ENCODE measurements at places on chromosomes 2 and 18. TPM values are rescaled to one million over a fixed set of nuclear protein-coding genes. Genes with fewer than 3 reads are reported as not detected.
A peak's percentile ranks its signal among the peaks of the same experiment; 100 is the strongest.

DNA sequence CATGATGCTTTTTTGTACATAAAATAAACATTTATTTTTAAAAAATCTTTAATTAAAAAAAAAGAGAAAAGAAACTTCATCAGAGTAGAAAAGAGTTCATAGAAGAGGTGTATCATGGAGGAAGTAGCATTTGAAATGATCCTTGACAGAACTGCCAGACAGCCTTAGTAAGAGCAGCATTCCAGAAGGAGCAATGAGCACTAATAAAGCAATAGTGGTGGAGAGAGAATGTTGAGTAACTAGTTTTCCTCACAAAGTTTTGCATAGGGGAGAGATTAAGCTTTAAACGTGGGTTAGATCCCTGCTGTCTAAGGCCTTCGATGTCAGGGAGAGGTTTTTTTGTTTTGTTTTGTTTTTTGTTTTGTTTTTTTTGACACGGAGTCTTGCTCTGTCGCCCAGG lies 29.8 kb upstream of the METTL21A start:
- DNase-seq, result no peak
- H3K4me3 ChIP-seq, result no peak overlapping the region
- no peak overlapping the region for H3K27ac ChIP-seq
- H3K36me3 ChIP-seq, result no peaks in the 10 kb centered on the region

DNA sequence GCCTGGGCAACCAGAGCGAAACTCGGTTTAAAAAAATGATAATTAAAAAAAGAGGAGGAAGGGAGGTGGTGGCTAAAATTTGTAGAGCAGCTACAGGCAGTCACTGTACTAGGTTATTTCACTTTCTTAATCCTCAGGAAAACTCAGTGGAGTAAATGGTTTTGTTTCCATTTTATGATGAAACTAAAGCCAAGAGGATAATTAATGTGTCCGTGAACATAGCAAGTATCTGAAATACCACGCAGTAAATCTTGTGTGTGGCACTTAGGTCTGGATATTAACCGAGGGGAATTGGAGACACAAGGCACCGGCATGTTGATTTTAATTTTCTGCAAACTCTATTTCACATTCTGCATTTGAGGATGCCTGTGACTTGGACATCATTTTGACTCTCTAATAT lies 14.5 kb downstream of the SH3BP4 start:
- H3K36me3 ChIP-seq, result peaks cover 26% of the 10 kb centered on the region
- no peak overlapping the region for H3K27ac ChIP-seq
- H3K4me1 ChIP-seq, result peaks cover 66% of the 10 kb centered on the region
- no peak for DNase-seq
- H3K4me3 ChIP-seq, result no peak overlapping the region

GRCh38 chr18:74271635-74272034 lies 20.1 kb downstream of the CYB5A start:
- no peak overlapping the region for H3K27ac ChIP-seq
- no peaks in the 10 kb centered on the region for H3K4me1 ChIP-seq
- no peaks in the 10 kb centered on the region for H3K36me3 ChIP-seq
- DNase-seq, result no peak
- H3K27me3 ChIP-seq, result no peaks in the 10 kb centered on the region

DNA sequence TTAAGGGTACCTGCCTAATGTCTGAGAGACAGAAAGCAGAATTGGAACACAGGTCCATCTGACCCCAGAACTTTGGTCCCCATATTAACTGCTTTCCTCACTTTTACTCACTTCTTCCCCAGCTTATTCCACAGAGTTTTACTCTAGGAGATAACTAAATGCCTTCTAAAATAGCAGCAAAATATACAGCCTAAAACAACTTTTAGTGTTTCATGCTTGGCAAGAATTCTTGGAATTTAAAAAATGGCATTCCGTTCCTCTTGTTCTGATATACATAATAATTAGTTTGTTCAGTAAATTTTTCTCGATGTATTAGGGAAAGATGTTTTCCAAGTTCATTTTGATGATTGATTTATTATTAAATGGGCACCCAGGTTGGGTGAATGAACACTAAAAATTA lies 151.9 kb downstream of the FHOD3 start:
- no peak overlapping the region for H3K27ac ChIP-seq
- no peaks in the 10 kb centered on the region for H3K27me3 ChIP-seq
- DNase-seq, result no peak
- no peaks in the 10 kb centered on the region for H3K36me3 ChIP-seq

DNA sequence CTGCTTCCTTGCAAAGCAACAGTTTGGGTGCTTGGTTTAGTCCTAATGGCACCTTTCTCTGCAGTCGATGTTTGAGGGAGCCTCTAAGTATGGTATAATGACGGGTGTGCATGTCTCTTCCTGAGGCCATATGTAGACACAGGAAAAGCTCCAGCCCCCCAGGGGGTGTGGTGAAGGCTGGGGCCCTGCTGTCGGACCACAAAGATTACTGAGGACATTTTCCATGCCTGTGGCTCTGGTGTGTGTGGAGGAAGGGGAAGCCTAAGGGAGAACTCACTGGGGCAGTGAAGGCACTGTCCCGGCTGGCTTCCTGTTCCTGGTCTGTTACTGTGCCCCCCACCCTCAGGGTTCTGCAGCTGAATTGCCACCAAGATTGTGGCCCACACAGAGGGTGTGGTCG lies 187.1 kb downstream of the FHOD3 start:
- H3K4me3 ChIP-seq, result no peak overlapping the region
- H3K36me3 ChIP-seq, result no peaks in the 10 kb centered on the region
- no peak for DNase-seq
- H3K4me1 ChIP-seq, result no peaks in the 10 kb centered on the region
- H3K27me3 ChIP-seq, result no peaks in the 10 kb centered on the region

GRCh38 chr2:153047220-153047619 lies 328.8 kb downstream of the ARL6IP6 start:
- no peak for DNase-seq
- no peak overlapping the region for H3K4me3 ChIP-seq
- H3K27me3 ChIP-seq, result no peaks in the 10 kb centered on the region
- H3K36me3 ChIP-seq, result no peaks in the 10 kb centered on the region
- H3K27ac ChIP-seq, result no peak overlapping the region

GRCh38 chr2:98615481-98615880 lies 7.1 kb downstream of the UNC50 start:
- peaks cover 68% of the 10 kb centered on the region for H3K36me3 ChIP-seq
- H3K4me3 ChIP-seq, result no peak overlapping the region
- no peak overlapping the region for H3K27ac ChIP-seq
- H3K27me3 ChIP-seq, result no peaks in the 10 kb centered on the region
- DNase-seq, result no peak

DNA sequence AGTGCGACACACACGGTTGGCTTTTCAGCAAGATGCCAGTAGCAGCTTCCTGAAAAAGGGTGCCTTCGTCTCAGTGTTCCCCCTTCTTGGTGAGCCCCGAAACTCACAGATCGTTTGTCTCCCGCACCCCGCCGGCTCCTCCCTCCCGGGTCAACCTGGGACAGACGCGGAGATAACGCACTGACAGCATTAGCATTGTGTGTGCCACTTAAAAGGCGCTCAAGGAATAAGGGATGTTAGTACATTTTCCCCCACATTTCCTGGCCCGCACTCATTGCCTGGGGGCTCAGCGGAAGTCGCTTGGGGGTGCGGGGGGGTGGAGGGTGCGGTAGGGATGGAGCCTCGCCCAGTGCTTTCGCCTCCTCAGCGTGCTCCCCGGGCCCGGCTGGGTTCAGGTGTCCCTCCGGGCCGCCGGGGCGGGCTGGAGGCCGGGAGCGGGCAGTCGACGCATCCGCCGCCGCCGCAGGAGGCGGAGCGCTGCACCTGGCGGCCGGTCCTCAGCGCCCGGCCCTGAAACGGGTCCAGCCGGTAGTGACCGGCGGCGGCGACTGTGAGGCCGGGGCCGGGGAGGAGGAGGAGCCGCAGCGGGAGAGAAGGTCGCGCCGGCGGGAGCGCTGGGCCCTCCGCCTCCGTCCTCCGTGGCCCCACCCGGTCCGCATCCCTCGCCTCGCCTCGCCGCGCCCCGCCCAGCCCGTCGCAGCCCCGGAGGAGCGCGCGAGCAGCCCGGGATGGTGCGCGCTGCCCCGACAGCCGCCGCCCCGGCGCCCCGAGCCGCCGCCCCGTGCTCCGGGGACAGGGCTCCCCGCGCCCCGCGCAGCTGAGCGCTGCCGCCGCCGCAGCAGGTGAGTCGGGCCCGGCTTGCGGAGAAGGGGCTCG lies at the start of gene MFSD6:
TSS of gene MFSD6 (plus strand) at position 694 of the 876 bp plus-strand sequence. CDS start 27,675 bp downstream, outside the sequence.
- no peak within 1 kb of the TSS for H3K27ac ChIP-seq
- peaks cover 3% of the 10 kb centered on the region for H3K4me1 ChIP-seq

DNA sequence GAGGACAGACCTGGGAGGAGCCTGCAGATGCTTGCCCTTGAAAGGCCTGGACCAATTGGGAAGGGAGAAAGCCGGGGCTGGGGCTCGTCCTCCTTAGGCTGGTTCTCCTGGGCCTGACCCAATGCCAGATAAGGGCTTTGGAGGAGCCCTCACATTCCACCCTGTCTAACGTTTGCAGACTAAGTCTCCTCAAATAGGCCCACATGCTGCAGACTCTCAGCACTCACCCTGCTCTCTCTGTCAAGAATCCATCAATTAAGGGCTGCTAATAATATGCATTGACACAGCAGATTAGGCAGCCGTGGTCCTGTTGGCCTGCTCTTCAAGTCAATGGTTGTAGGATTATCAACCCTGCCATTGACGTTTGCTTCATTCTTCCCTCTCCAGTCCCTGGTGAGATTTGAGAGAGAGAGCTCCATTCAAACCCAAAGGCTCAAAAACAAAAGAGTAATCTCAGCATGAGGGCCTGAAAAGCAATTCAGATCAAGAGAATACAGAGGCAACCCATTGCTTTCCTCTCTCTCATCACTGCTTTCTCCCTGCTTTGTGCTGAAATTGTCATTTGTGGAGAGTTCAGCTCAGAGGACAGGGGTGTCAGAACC lies 167.6 kb downstream of the INSIG2 start:
- H3K36me3 ChIP-seq, result no peaks in the 10 kb centered on the region
- no peak overlapping the region for H3K4me3 ChIP-seq
- H3K27me3 ChIP-seq, result no peaks in the 10 kb centered on the region
- H3K27ac ChIP-seq, result no peak overlapping the region
- no peaks in the 10 kb centered on the region for H3K4me1 ChIP-seq

GRCh38 chr2:73068147-73068546 lies 3.4 kb downstream of the SFXN5 start:
- no peaks in the 10 kb centered on the region for H3K27me3 ChIP-seq
- no peaks in the 10 kb centered on the region for H3K36me3 ChIP-seq
- DNase-seq, result no peak
- H3K27ac ChIP-seq, result no peak overlapping the region
- H3K4me1 ChIP-seq, result peaks cover 42% of the 10 kb centered on the region

- peaks cover 23% of the 10 kb centered on the region for H3K4me1 ChIP-seq
- H3K27ac ChIP-seq, result no peak overlapping the region
Observed at GRCh38 chr2:47357483-47357882, 45.5 kb upstream of the MSH2 start.

GRCh38 chr2:202455114-202455513 lies 79.0 kb downstream of the BMPR2 start:
- no peaks in the 10 kb centered on the region for H3K27me3 ChIP-seq
- H3K36me3 ChIP-seq, result no peaks in the 10 kb centered on the region
- H3K4me1 ChIP-seq, result no peaks in the 10 kb centered on the region
- DNase-seq, result no peak

- DNase-seq, result no peak
- peak overlapping the region; percentile 25 for H3K27ac ChIP-seq
- H3K4me1 ChIP-seq, result peaks cover 42% of the 10 kb centered on the region
- H3K27me3 ChIP-seq, result no peaks in the 10 kb centered on the region
- no peak overlapping the region for H3K4me3 ChIP-seq
- H3K36me3 ChIP-seq, result no peaks in the 10 kb centered on the region
Observed at GRCh38 chr18:26477828-26478466, 70.4 kb downstream of the KCTD1 start.

DNA sequence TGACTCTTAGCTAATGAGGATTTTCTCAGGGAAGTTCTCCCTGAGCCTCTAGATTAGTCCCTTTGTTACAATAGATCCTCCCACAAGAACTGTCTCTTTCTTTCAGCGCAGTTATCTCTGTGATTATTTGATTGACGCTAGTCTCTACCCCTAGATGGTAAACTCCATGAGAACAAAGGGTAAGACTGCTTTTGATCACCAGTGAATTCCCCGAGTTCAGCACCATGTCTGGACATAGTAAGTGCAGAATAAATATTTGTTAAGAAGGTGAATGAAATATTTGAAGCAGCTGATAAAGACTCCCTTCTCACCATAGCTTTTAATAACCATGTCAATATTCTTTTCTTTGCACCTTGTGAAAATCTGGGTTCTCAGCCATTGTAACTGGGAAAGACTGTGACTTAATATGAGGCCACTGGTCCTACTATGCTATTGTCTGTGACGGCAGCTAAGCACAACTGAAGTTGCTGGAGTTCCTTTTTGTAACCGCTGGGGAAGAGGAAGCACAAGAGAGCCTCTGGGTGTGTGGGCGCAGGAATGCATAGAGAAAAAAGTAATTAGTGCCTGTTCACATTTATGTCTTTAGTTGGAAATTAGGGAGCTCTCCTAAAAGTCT lies 214.7 kb downstream of the TGIF1 start:
- no peak for DNase-seq
- no peaks in the 10 kb centered on the region for H3K36me3 ChIP-seq
- peaks cover 7% of the 10 kb centered on the region for H3K4me1 ChIP-seq

Gene LRP2
- total RNA-seq, result not detected

Gene FHOD3
- total RNA-seq, result 13.0 TPM
